ENCODE measurements at places on chromosomes 12 and 14.

DNA sequence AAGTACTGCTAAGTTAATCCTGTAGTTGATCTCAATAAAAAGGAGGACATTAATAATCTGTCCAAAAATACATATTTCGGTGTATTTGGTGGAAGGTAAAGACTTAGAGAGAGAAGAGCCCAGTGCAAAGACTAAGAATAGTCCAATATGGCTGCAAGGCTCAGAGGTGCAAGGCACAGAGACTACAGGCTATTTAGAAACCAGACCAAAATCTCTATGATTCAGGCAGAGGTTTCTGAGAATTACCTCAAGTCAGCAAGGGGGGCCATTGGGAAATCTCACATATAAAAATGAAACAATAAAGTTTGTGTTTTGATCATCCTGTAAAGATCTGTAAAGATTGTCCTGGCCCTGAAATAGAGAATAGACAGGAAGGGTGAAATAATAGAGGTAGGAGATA is 1173.0 kb downstream of the VRK1 start:
- no peak for DNase-seq

GRCh38 chr12:93638954-93639353 is 38.2 kb upstream of the CRADD start:
- DNase-seq: no peak

- DNase-seq: no peak
Observed at GRCh38 chr14:71497645-71498086, 434.6 kb upstream of the RGS6 start.

- no peak for DNase-seq
Observed at GRCh38 chr12:105359856-105360255, 29.4 kb downstream of the C12orf75 start.

- DNase-seq: peak; percentile 95
Observed at GRCh38 chr14:53953002-53953827, 3.4 kb downstream of the BMP4 start.

- no peak for DNase-seq
Observed at GRCh38 chr12:99170461-99170860, 477.1 kb upstream of the GARIN6 start.

- DNase-seq: no peak
Observed at GRCh38 chr14:75551021-75551420, 27.4 kb upstream of the FLVCR2 start.

DNA sequence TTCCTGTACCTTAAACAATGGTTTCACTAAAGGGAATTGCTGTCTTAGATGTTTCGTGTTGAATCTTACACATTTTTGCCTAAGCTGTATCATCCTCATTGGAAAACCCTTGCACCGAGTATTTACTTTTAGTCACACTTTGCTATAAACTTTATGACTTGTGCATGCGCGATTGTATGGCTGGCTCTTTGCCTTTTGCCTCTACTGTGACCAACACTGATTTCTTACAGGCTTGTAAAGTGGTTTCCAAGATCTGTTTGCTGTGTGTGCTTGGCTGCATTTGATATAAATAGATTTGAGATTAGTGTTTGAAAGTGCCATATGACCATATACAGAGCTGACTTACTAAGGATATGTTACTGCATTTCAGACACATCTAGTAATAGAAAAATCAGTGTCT is 40.5 kb downstream of the RASSF3 start:
- no peak for DNase-seq

DNA sequence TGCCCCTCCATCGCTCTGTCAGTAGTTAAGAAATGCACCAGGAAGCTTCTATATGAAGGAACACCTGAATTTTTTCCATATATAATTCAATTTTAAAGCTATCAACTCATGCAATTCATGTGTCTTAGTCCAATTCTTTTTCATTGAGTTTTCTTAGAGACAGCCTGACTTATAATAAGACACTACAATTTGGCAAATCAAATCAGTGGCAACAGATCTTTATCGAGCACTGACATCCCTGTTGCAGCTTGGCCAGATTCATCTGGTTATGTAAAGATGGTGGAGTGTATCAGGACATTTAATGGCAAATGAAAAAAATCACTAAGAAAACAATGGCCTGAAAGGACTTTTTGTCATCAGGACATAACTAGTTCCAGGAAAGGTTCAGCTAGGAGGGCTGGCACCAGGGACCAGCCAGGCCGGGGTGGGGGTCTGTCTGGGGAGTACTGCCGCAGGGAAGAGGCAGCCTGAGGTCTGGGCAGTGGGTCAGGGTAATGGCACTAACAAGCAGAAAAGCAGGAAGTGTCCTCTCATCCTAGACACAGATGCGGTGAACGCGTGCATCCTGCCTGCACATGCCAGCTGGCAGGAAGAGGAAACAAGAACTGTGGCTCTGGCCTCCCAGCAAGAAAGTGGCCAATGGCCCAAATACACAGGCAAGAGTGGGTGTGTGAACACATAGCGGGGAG is 100.5 kb upstream of the LMNTD1 start:
- no peak for DNase-seq

- DNase-seq: no peak
Observed at GRCh38 chr12:6203601-6204000, 3.4 kb downstream of the CD9 start.

DNA sequence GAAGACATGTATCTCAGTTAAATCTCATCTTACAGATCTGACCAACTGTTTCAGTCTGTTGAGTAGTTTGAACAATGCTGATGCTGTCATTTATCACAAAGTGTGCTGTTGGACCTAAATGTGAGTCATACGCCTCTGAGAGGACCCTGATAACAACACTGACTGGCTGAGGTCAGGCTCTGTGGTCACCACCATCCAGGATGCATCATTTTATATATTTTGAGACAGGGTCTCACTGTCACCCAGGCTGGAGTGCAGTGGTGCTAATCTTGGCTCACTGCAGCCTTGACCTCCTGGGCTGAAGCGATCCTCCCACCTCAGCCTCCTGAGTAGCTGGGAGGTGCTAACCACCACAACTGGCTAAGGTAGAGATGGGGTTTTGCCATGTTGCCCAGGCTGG is 181.0 kb upstream of the RGS6 start:
- no peak for DNase-seq

GRCh38 chr12:124501112-124501561 is 66.3 kb downstream of the NCOR2 start:
- DNase-seq: no peak

DNA sequence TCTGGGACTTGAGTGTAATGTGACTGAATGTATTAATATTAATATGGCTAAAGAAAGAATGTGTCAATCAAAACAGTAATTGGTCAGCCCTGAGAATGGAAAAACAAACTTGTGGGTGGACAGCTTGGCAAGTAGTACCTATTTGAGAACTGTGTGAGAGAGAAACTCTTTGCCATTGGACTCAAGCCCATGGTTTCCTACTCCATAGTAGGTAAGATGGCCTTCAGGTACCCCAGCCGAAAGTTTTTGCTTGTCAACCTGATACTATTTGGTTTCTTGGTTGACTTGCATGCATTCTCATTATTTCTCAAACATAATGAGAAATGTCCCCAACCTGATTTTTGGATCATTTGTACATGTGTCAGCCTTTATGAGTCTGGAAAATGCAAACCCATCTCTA is 391.1 kb downstream of the MDGA2 start:
- no peak for DNase-seq

GRCh38 chr14:64563696-64564095 is 13.9 kb downstream of the PPP1R36 start:
- no peak for DNase-seq

- no peak for DNase-seq
Observed at GRCh38 chr12:99712281-99712680, 64.7 kb downstream of the GARIN6 start.

DNA sequence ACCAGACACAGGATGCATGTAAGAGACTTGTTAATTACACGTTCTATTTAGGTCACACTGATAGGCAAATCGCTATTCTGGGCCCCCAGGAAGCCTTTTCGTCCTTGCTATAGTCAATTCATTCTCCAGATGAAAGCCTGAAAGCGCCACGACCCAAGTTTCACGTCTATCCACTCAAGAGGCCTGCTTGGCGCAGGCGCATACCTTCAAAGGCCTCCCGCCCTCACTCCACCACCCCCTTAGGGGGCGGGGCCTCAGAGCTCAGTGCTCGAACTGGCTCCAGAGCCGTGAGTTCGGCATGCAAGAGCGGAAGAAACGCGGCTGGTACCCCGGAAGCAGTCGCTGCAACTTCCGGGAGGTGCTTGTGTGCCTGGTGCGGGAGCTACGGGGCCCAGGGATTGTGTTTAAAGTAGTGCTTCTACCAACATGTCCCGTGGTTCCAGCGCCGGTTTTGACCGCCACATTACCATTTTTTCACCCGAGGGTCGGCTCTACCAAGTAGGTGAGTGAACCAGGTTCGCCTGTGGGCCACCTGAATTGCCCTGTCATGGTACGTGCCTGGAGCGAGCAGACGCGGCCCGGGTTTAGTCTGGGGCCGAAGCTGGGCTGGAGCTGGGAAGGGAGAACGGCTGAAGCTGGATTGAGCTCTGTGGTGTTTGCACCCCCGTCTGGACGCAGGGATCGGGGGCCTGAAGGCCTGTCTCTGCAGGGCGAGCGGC is at the start of gene PSMA6:
Gene PSMA6 (plus strand): TSS at position 332 of the 719 bp plus-strand sequence. CDS start 95 bp downstream, at position 427.
- peak; percentile 99 for DNase-seq

- DNase-seq: no peak
Observed at GRCh38 chr12:127531542-127531941, 735.4 kb upstream of the TMEM132C start.

DNA sequence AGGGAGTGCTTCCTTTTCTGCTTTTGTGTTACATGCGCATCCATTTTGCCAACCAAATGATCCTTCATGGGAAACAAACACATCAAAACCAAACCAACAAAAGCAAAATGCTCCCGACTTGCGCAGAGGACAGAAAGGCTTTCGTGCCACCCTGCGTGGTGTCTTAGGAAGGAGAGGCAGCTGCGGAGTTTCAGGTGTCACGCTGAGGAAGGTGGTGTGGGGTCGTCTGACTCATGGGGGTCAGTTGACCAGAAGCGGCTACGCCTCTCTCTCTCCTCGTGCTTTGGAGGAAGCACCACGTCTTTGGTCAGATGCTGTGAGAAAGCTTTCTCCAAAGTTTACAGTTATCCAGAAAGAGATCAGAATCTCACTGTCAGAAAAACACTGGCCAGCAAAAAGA is 7.9 kb downstream of the EMP1 start:
- no peak for DNase-seq

GRCh38 chr12:49925433-49926204 is 21.9 kb upstream of the FAIM2 start:
- DNase-seq: peak; percentile 35

GRCh38 chr12:15268927-15269552 is 47.8 kb upstream of the RERG start:
- DNase-seq: no peak

GRCh38 chr12:50070314-50071060 is 13.1 kb downstream of the ASIC1 start:
- peak; percentile 95 for DNase-seq

DNA sequence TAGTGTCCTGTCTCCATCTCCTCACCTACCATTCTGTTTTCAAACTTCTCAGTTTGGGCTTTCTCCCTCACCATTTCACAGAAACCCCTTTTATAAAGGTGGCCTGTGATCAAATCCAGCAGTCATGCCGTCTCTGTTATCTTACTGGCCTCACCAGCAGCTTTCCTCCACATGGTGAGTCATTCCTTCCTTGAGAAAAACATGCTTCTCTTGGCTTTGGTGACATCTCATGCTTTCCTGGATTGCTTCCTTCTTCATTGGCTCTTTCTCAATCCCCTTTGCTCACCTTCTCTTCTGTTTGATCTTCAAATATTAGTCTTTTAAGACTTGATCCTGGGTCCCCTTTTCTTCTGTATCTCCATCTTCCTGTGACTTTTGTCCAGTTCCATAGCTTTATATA is 164.9 kb downstream of the ANO4 start:
- no peak for DNase-seq

GRCh38 chr12:110176745-110177144 is 52.6 kb downstream of the IFT81 start:
- no peak for DNase-seq

GRCh38 chr14:93010522-93011140 is 87.7 kb downstream of the CHGA start:
- no peak for DNase-seq

DNA sequence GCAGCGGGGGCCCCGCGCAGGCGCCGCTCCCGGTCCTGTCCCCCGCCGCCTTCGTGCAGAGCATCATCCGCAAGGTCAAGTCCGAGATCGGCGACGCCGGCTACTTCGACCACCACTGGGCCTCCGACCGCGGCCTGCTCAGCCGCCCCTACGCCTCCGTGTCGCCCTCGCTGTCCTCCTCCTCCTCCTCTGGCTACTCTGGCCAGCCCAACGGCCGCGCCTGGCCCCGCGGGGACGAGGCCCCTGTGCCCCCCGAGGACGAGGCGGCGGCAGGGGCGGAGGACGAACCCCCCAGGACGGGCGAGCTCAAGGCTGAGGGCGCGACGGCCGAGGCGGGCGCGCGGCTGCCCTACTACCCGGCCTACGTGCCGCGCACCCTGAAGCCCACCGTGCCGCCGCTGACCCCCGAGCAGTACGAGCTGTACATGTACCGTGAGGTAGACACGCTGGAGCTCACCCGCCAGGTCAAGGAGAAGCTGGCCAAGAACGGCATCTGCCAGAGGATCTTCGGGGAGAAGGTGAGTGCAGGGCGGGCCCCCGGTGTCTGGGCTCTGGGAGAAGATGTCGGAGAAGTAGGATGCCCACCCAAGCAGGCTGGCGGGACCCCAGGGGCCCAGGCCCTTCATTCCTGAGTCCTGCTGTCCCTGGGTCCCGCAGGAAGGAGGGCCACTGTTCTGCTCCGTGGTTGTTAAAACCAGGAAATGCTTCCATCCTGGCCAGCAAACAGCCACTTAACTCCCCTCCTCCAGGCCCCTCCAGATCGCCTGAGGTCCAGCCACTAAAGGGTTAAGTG is 48.4 kb downstream of the PHETA1 start:
- DNase-seq: no peak

GRCh38 chr14:75568791-75569190 is 9.6 kb upstream of the FLVCR2 start:
- no peak for DNase-seq

- no peak for DNase-seq
Observed at GRCh38 chr12:2588345-2588744, 206.4 kb upstream of the FKBP4 start.

- DNase-seq: no peak
Observed at GRCh38 chr12:62251609-62251958, 8.6 kb upstream of the USP15 start.

GRCh38 chr12:1499351-1499750 is 95.0 kb downstream of the FBXL14 start:
- no peak for DNase-seq

DNA sequence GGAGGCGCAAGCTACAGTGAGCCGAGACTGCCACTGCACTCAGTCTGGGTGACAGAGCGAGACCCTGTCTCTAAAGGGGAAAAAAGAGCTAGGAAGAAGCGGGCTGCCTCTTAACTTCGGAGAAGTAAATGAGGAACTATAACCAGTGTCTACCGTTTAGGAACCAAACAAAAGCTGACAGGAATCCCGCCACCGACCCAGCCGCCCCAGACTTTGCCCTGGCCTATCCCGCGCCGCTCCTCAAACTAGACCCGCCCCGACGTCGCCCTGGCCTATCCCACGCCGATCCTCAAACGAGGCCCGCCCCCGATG is 568 bp upstream of the SIVA1 start:
- DNase-seq: no peak

Measured in posterior vena cava (tissue), 2 donors.